ENCODE measurements at places on chromosomes 13 and 19. TPM values are rescaled to one million over a fixed set of nuclear protein-coding genes. Genes with fewer than 3 reads are reported as not detected.

PRRG2 gene
- total RNA-seq = not detected

RDH8 gene
- not detected for total RNA-seq

MRPL34 gene
- 111 TPM for total RNA-seq

ALOX5AP gene
- not detected for total RNA-seq
